ENCODE measurements at places on chromosomes 3 and 15.

- DNase-seq = no peak
These were observed 28.0 kb downstream of the CSPG4 start for GRCh38 chr15:75684648-75685047.

DNA sequence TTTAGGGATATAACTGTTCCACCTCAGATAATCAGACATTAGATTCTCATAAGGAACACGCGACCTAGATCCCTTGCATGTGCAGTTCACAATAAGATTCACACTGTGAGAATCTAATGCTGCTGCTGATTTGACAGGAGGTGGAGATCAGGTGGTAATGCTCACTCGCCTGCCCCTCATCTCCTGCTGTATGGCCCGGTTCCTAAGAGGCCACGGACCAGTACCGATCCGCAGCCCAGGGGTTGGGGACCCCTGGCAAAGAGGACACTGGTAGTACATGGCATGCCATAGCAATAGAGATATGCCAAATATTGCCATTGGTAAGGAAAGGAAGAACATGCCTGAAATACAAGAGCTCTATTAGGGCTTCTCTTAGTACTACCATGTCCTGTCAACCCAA, 59.7 kb downstream of the LSM3 start:
- no peak for DNase-seq

DNA sequence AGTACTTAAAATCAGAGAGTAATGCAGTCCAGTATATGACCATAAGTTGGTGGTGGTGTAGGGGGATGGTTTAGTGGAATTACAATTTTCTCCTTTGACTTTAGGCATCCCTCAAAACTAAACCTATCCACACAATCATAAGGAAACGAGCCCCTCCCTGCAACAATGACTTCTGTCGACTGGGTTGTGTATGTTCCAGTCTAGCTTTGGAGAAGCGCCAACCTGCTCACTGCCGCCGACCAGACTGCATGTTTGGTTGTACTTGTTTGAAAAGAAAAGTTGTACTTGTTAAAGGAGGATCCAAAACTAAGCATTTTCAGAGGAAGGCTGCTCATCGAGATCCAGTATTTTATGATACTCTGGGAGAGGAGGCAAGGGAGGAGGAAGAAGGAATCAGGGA, 52.8 kb downstream of the MGA start:
- no peak for DNase-seq

DNA sequence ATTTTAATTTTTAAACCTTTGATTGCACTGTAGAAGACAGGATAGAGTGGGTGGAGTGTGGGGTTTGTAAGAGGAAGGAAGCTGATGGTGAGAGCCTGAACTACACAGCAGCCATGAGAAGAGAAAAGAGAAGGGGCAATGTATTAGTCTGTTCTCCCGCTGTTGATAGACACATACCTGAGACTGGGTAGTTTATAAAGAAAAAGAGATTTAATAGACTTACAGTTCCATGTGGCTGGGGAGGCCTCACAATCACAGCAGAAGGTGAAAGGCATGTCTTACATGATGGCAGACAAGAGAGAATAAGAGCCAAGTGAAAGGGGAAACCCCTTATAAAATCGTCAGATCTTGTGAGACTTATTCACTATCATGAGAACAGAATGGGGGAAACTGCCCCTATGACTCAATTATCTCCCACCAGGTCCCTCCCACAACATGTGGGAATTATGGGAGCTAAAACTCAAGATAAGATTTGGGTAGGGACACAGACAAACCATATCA, 37.3 kb downstream of the STARD5 start:
- DNase-seq = no peak

DNA sequence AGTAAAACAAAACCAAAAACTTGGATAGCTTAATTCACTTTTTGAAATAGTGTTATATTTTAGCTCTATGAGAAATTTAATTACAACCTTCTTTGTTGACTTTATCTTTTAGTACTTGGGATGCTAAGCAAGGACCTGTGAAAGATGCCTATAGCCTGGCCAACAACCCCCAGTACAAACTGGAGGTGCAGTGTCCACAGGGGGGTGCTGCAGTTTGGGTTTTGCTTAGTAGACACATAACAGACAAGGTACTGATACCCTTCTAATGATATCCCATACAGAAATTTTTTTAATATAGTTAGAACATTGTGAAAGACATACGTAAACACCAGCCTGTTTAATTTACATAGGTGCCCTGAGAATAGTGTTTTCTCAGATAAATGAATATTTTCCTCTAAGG, 35.3 kb downstream of the CAPN7 start:
- no peak for DNase-seq

GRCh38 chr3:57956119-57956832, 51.9 kb upstream of the FLNB start:
- DNase-seq = peak; percentile 86

- DNase-seq = no peak
These were observed 66.5 kb downstream of the ADAMTS9 start for GRCh38 chr3:64621275-64621674.

- no peak for DNase-seq
These were observed 234.2 kb upstream of the ST8SIA2 start for GRCh38 chr15:92159481-92159880.

GRCh38 chr15:67082007-67082536, 16.7 kb downstream of the SMAD3 start:
- DNase-seq = no peak

DNA sequence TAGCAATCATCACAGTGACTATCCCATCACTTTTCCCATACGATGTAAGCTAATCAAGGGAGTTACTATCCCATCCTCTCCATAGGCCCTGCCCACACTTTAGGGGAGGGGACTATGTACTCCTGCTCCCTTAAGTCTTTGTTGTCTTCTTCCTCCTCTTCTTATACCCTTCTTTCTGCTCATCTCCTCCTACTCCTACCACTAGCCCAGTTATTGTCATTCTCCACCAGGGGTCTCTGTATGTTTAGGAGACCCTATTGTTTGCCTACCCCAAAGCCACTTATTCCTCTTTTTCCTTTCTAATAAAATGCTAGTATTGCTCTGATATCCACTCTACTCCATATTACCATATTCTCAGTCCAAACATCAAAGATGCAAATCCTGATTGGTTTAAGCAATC, 27.8 kb downstream of the STAC start:
- DNase-seq = no peak

DNA sequence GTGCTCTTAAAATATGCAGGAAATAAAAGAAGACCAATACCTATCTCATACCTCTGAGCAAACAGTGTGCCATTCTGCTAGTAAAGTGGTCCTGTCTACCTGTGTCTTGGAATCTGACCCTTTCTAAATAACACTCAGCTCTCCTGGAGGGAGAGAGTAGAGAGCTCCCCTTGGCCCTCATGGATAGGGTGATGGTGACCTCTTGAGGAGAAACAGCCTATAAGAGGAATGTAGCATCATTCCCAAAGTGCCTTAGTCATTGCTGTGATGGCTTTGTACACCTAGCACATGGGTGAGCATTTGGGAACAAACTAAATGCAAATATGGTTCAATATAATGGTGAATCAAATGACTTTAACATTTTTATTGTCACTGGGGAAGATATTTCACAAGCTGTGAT, 10.0 kb downstream of the SNTN start:
- no peak for DNase-seq

DNA sequence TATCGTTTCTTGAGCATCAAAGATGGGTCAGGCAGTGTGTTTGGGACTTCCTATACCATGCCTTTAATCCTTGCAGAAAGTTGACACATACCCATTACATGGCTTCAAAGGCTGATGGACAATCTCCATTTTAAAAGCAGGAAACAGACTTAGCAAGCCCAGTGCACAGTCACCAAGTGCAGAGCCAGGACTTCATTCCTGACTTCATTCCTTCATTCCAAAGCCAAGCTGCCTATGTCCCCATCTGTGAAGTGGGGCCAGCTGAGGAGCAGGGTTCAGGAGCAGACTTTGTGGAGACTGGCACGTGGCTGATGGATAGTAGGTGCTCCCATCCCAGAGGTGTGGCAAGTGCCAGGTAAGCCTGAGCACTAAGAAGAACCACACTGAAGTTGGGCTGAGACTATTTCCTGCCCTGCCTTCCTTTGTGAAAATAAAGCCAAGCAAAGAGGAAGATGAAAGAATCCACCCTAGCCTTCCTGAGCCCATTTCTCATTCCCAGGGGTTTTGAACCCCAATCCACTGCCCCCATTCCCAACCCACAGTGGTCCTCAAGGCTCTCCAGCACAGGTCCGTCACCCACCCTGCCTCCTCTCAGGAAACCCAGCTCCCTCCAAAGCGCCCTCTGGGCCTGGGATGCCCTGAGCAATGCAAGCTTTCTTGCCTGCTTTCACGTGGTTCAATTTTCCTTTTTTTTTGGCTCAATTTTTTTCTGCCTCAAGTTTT, 1.8 kb downstream of the CX3CR1 start:
- DNase-seq = no peak

DNA sequence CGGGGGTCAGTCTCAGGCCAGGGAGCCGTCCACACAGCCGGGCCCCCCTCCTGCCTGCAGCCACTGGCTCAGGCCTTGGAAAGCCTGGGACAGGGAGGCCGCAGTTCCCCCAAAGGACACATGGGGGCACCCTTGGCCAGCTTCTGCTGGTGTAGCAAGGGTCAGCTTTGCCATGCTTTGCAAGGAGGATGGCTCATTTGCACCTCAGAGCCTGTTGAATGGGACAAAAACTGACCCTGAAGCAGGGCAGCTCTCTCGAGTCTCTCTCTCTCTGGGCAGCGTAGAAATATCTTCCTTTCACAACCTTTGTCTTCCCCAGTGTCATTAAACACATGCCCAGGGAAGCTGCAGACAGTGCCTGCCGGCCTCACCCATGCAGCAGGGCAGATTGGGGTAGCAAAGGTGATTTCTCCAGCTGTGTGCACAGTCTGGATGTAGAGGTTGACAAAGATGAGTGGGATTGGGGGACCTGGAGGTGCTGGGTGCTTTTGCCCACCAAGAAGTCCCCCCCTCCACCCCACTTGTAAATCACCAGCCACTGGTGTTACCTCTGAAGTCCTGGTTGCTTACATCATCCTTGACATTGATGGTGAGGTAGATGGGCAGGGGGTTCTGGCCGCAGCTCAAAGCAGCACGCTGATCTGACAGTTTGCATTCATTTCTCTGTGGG, 17.4 kb upstream of the EHD4 start:
- DNase-seq = peak; percentile 43

GRCh38 chr3:124694486-124694885, 35.8 kb upstream of the UMPS start:
- DNase-seq = no peak

GRCh38 chr15:87731630-87732029, 524.9 kb downstream of the NTRK3 start:
- DNase-seq = no peak

- no peak for DNase-seq
These were observed 142.7 kb upstream of the BHLHE40 start for GRCh38 chr3:4836516-4836915.

DNA sequence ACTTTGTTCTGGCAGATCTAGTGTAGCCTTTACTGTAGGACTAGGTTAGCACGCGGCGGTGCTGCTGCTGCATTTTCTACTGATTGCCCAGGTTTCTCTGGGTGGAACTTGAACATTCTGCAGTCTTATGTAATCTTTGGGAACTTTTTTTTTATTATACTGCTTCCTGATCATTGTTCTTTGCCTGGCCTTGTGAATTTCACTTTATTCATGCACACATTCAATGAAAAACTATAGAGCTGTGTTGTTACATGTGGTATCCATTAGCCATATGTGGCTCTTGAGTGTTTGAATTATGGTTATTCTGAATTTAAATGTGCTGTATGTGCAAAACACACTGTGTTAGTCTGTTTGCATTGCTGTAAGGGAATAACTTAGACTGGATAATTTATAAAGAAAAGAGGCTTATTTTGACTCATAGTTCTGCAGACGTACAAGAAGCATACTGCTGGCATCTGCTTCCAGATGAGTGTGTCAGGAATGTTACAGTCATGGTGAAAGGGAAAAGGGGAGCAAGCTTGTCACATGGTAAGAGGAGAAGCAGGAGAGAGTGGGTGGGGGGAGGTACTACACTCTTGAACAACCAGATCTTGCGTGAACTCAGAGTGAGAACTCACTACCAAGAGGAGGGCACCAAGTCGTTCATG, 26.5 kb downstream of the MEF2A start:
- no peak for DNase-seq

DNA sequence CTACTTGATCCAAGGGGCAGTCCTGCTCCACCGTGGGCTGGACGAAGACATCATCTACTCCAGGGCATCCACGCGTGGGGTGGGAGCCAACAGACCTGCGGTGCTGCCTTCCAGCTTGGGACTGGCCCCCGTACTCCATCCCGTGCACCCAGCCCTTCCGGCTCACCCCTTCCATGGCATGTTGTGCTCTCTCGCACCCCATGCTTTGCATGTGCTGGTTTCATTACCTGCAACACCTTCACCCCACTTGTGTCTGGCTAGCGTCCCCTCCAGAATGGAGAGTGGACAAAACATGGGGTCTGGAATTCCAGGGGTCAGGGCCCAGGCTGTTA, 30.2 kb downstream of the SEMA7A start:
- DNase-seq = no peak

- no peak for DNase-seq
These were observed 1015.7 kb downstream of the TUSC7 start for GRCh38 chr3:117725314-117725713.

DNA sequence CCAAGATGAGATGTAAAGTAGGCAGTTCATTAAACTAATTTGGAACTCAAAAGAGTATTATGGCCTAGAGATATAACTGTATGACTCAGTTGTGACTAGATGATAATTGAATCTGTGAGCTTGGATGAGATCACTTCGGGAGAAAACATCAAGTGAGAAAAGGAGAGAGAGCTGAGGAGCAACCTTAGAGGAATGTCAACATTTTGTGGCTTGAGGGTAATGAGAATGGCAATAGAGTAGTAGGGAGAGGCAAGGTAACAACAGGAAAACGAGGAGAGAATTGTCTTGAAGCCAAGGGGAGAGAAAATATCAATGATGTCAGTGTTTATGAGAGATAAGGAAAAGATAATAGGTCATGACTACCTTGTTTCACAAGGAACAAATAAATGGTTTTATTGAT, 580.2 kb downstream of the NLGN1 start:
- peak; percentile 56 for DNase-seq

- DNase-seq = no peak
These were observed 43.4 kb downstream of the ESYT3 start for GRCh38 chr3:138477801-138478200.

- DNase-seq = no peak
These were observed 718.0 kb downstream of the TBL1XR1 start for GRCh38 chr3:176479248-176479647.

DNA sequence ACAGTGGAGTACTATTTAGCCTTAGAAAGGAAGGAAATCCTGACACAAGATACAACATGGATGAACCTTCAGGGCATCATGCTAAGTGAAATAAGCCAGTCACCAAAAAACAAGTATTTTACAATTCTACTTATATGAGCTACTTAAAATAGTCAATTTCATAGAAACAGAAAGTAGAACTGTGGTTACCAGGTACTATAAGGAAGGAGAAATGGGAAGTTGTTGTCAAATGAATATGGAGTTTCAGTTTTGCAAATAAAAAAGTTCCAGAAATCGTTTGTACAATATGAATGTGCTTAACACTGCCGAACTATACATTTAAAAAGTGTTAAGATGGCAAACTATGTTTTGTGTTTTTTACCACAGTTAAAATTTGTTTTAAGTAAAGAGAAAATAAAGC, 26.8 kb downstream of the TRANK1 start:
- DNase-seq = no peak
